Lung microvascular endothelial cell (primary cell): ENCODE measurements at places on chromosomes 16 and 17. TPM values are rescaled to one million over a fixed set of nuclear protein-coding genes. Genes with fewer than 3 reads are reported as not detected.

- no peak for DNase-seq
Observed at GRCh38 chr17:64092952-64093451, 36.9 kb downstream of the ERN1 start.

- DNase-seq: peak; percentile 68
Observed at GRCh38 chr17:41500131-41500911, 5.1 kb downstream of the KRT13 start.

- no peak for DNase-seq
Observed at GRCh38 chr17:65519462-65519861, 42.0 kb downstream of the AXIN2 start.

CCDC200 gene
- not detected in 2 replicates for total RNA-seq
